ENCODE measurements at places on chromosomes 7 and 10. TPM values are rescaled to one million over a fixed set of nuclear protein-coding genes. Genes with fewer than 3 reads are reported as not detected.

GRCh38 chr10:118768041-118768919 is 13.5 kb upstream of the CACUL1 start:
- DNase-seq, result no peak

DNA sequence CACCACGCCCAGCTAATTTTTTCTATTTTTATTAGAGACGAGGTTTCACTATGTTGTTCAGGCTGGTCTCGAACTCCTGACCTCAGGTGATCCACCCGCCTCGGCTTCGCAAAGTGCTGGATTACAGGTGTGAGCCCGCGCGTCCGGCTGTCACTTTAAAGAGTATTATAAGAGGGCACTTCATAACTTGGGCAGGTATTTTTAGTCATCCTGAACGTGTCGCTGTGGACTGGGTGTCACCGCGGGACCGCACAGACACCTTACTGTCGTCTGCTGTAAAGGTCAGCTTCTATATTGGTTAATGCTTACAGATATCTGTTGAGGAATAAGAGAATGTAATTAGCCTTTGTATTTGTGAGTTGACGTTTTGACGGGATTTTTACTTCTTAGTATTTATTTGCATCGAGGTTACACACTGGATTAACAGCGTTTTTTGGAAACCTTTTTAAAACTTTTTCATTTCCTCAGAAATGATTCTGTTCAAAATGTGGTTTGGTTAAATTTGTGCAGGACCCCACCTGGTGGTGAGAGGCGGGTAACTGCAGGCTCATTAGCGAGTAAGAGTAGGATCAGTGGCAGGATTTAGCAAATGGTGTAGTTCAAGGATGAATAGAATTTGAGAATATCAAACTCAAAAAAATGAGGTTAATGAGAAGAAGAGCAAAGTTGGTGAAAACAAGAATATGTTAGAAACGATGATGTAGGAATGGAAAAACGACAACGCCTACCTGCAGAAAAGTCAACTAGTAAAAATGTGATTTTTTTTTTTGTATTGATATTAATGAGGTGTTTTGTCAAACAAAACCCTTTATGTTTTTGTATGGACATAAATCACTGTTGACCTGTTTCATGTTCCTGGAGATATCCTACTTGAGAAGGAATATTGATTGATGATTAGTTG is 3.2 kb downstream of the DNAJB6 start:
- peak; percentile 49 for DNase-seq

DNA sequence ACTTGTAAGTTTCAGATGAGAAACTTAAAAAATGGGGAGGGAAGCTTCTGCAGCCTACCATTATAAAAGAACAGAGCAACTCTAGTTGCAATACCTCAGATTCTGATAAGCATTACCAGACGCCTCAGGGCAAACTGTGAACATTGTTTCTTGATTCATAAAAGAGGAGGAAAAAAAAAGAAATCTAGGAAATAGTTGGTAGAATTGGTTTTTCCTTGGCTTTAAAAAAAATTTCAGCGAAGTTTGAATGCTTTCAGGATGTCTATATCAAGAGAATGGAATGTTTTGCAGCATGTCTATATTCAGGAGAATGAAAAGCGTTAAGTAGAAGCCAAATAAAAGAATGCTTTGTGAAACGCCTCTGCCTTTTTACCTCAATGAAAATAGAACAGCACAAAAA is 17.5 kb upstream of the ANLN start:
- DNase-seq, result no peak

GRCh38 chr7:128060018-128060417 is 28.8 kb upstream of the LRRC4 start:
- no peak for DNase-seq

GRCh38 chr10:117175215-117175900 is 21.9 kb upstream of the KCNK18 start:
- DNase-seq, result peak; percentile 21

GRCh38 chr7:25029075-25029474 is 49.1 kb upstream of the OSBPL3 start:
- DNase-seq, result no peak

DNA sequence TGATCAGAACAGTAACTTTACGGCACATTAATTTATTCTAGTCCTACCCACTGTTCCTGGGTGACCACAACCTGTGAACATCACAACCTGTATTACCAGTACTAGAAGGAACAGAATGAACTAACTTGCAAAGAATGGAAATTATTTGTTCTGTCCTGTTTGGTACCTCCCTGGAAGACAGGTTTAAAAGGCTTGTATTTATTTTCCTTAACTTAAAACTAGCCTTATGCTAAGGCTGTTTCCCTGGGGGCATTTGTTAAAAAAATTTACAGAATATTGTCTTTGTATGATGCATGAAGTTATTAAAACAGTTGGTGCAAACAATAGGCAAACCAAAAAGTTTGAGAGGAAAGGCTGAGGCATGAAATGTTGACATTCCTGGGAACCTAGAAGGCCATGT is 132.7 kb downstream of the DNAJC1 start:
- DNase-seq, result no peak

GRCh38 chr7:1080252-1080920 is 7.5 kb upstream of the GPER1 start:
- no peak for DNase-seq

GRCh38 chr7:138429577-138430250 is 30.3 kb upstream of the TRIM24 start:
- no peak for DNase-seq

GRCh38 chr10:77357611-77358310 is 279.8 kb downstream of the KCNMA1 start:
- DNase-seq, result no peak

- no peak for DNase-seq
Measured at GRCh38 chr7:477626-478220, 41.9 kb downstream of the PDGFA start.

DNA sequence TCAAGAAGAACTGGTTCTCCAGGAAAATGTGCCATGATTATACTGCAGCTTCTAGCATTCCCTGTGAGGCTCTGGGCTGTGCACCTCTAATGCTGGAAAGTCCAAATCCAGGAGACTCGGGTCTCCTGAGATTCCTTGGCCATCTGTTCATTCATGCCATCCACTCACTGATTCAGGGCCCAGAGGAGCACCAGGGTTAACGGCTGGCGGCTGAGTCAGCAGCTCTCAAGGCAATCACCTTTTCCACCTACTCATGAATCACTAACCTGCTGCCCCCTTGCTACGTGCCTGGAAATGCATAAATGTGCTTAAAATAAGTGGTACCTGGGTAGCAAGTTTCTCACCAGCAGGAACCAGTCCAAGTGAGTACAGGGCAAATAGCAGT is 132.7 kb downstream of the KCNMA1 start:
- DNase-seq, result no peak

- DNase-seq, result no peak
Measured at GRCh38 chr7:129741743-129742213, 130.3 kb downstream of the NRF1 start.

- no peak for DNase-seq
Measured at GRCh38 chr7:20927976-20928375, 141.3 kb upstream of the SP8 start.

- DNase-seq, result no peak
Measured at GRCh38 chr7:129801882-129802281, 150.9 kb downstream of the UBE2H start.

- no peak for DNase-seq
Measured at GRCh38 chr10:89652806-89653370, 7.8 kb upstream of the PANK1 start.

DNA sequence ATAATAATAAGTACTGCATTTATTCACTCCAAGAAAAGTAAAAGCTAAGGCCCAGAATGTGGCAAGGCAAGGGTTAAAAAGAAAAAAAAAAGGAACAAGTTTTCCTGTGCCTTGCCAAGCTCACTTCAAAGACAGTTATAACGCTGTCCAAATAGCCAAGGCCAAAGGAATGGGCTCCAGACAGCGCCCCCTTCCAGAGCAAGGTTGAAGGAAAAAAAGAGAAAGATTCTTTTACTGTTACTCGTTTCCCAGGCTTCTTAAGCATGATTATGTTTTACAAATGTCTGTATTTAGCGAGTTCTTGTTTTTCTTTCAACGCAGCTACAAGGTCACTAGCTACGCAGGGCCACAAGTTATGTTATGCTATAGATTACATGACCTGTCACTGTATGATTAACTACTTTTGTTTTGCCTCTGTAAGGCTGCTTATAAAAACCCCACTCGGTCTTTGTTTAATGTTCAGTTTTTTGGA is 9.1 kb upstream of the EIF4H start:
- DNase-seq, result no peak

DNA sequence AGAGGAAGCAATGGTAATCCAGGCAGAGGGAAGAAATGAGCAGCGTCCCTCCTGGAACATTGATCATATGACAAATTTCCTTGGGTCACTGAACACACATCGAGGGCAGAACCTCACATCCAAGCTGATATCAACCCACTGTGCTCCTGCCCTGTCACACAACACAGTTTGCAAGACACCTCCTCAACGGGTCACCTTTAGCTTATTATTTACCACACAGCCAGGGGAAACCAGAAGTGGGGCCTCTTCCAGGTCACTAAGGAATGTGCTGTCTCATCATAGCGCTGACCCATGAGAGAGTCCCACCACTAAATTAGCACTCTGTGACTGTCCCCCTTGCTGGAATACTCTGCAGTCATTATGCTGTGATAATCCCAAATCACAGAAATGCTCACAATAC is 69.7 kb upstream of the PPP1R3C start:
- no peak for DNase-seq

GRCh38 chr10:33630761-33631160 is 296.3 kb upstream of the NRP1 start:
- no peak for DNase-seq

DNA sequence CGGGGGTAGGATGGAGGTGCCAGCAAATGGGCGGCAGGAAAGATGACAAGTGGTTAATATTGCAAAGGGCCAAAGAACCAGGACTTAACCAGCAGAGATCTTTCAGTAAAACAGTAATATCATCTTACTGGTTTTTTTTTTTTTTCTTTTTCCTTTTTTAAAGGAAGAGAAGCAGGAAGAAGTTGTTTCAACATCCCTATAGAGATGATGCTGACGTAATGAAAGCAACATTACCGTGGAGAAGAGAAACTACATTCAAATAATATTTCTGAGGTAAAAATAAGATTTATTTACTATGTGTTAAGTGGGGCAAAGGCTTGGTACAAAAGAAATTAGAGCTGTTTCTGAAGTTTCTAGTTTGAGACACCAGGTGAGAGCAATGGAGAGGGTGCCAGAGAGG is 11.0 kb downstream of the MINDY3 start:
- DNase-seq, result no peak

DNA sequence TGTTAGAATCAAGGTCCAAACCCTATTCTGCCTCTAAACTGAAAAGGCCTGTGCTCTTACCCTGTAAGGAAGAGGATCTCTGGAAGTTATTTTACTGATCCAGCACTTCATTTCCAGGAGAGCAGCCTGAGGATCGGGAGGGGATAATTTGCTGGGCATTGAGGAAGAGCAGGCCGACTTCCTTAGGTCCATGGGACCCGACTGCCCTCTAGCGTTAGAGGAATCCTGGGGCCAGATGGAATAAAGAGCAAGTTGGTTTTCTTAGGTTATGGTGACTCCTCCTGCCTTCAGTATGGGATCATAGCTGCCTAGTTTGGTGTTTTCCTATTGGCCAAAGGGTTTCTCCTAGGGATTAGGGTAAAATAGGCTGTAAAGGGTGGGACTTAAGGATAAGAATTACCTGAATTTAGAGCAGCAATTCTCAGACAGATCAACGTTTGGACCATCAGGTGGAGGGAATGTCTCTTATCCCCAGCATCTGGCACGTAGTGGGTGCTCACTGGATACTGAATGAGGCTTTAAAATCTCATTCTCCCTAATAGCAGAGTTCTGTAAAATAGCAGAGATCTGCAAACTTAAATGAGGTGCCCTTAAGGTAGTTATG is 40.0 kb upstream of the SORBS1 start:
- peak; percentile 68 for DNase-seq

DNA sequence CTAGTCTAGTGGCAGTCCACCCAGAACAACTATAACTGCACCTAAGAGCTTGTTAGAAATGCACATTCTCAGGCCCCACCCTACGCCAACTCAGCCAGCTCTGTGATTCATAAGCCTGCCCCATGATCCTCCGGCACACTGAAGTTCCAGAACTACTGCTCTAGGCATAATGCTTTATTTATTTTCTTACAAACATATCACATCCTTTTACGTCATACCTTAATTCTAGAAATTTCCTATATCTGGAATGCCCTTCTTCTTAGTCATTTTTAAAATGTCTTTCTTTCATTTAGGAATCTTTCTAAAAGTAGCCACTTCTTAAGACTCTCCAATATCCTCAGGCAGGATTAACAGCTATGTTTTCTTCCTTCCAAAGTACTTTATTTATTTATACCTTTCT is 480.1 kb downstream of the INHBA start:
- no peak for DNase-seq

GRCh38 chr7:106243893-106244292 is 40.9 kb downstream of the NAMPT start:
- no peak for DNase-seq

DNA sequence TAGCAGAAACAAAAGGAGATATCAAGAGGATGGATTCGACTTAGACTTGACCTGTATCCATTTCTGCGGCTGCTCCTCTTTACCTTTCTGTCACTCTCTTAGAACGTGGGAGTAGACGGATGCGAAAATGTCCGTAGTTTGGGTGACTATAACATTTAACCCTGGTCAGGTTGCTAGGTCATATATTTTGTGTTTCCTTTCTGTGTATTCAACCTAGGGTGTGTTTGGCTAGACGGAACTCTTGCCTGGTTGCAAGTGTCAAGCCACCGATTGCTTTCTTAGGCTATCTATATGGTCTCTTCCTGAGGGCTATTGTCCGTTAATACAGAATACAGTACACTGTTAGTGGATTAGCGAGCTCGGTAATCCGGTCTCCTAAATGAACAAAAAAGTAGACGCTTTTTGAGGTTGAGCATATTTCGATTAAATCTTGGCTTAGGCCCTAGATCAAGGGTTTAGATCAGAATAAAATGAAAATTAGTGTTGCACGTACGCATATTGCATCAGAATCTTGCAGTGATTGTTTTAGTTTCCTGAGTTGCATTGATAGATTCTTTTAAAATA is 1.2 kb downstream of the PTEN start:
- no peak for DNase-seq

CTAGE4 gene
- total RNA-seq, result 6.9 TPM

RNF32 gene
- total RNA-seq, result 1.6 TPM

PROSER2 gene
- 18.8 TPM for total RNA-seq

FGFBP3 gene
- 6.2 TPM for total RNA-seq

NPC1L1 gene
- 21.2 TPM for total RNA-seq

ARHGEF5 gene
- 42.9 TPM for total RNA-seq

EBLN1 gene
- total RNA-seq, result not detected

CDH23 gene
- total RNA-seq, result 0.53 TPM

YKT6 gene
- total RNA-seq, result 79.2 TPM

MEPCE gene
- total RNA-seq, result 34.6 TPM

AASS gene
- total RNA-seq, result 70.2 TPM

GRM3 gene
- total RNA-seq, result 1.4 TPM

TM9SF3 gene
- 140 TPM for total RNA-seq
